ENCODE measurements at places on chromosomes 11 and 22.

- ATAC-seq: no peak
Measured at GRCh38 chr11:64742087-64742888, 1.7 kb downstream of the RASGRP2 start.

DNA sequence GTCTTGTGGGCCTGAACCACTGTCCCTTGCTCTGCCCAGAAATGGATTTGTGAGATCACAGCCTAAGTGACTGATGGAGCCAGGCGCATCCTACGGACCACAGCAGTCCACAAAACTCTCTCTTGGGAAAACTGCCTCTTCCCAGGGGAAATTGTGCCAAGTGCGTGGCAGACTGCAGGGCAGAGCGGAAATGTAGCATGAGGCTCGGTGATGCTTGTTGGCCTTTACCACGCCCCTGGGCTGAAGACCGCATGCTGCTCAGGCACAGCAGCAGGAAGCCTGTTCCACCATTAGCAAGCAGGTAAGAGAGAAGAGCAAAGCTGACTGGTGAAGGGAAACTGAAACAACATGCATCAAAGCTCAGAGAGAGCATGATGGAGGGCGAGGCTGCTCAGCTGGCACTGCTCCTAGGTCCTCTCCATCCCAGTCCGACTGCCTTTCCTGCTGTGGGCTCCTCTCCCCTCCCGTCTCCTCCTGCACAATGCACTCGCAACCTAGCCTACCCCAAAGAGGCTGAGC is 26.5 kb upstream of the SCARF2 start:
- no peak for ATAC-seq

- no peak for ATAC-seq
Measured at GRCh38 chr11:11860103-11860979, 18.6 kb downstream of the USP47 start.

- no peak for ATAC-seq
Measured at GRCh38 chr11:133070021-133070713, 462.1 kb downstream of the OPCML start.

- ATAC-seq: no peak
Measured at GRCh38 chr22:23622634-23623033, 9.5 kb downstream of the DRICH1 start.

DNA sequence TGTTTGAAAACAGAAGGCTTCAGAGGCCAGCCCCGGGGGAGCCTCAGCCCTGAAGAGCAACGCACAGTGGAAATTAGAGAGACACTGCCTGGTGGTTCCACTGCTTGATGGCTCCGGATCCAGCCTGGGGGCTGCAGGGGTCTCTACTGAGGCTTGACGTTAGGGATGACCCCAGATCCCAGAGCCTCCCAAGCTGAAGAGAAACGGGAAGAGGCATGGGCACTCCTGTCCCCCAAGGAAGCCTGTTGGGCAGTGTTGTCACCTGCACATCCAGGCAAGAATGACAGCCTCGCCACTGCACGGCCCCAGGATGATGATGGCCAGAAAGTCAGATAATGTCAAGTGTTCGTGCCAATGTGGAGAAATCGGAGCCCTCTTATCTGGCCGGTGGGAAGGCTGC is 56.8 kb upstream of the FGF3 start:
- ATAC-seq: no peak

DNA sequence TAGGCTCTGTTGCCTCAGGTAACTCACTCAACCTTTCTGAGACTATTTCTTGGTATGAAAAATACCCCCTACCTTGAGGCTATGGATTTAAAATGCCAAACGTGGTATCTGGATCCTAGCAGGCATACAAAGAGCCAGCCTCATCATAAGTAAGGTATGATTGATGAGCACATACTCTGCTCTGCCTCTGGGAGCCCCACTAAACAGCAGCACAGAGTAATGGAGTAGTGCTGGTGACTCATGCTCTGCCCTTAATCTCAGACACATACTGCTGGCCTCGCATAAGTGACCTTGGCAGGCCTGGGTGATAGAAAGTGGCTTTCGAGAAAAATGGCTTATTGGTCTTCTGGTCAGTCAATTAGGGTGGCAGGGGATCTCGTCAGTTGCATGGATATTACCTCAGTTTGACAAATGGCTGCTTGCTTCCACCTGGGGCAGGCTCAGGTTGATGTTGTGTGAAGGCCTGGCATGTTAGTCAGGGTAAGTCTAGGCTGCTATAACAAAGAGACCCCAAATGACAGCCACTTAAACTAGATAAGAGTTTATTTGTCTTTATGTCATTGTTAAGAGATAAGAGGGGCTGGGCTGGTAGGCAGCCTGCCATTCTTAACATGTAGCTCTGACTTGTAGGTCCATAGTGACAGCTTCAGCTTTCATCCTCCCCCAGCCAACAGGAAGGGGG is 15.2 kb upstream of the SLC6A5 start:
- no peak for ATAC-seq

DNA sequence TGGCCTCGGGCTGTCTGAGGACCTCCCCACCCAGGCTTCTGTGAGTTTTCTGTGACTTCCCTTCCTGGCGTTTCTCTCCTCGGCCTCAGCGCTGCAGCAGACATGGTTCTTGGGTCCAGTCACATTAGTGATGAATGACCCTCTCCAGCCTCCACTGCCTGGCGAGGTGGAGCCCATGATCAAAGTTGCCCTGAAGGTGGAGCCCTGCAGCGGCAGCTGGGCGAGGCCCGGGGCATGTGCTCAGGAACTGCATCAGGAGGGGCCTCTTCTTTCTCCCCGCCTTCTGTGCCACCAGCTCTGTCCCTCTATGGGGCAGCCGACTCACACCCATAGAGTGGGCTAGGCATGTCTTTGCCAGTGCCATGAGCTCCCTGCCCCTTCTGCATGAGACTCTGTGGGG is 1079.7 kb downstream of the TBC1D22A start:
- ATAC-seq: no peak

GRCh38 chr11:19290356-19290755 is 49.6 kb upstream of the E2F8 start:
- ATAC-seq: no peak

- no peak for ATAC-seq
Measured at GRCh38 chr11:32334822-32335221, 100.5 kb downstream of the WT1 start.

DNA sequence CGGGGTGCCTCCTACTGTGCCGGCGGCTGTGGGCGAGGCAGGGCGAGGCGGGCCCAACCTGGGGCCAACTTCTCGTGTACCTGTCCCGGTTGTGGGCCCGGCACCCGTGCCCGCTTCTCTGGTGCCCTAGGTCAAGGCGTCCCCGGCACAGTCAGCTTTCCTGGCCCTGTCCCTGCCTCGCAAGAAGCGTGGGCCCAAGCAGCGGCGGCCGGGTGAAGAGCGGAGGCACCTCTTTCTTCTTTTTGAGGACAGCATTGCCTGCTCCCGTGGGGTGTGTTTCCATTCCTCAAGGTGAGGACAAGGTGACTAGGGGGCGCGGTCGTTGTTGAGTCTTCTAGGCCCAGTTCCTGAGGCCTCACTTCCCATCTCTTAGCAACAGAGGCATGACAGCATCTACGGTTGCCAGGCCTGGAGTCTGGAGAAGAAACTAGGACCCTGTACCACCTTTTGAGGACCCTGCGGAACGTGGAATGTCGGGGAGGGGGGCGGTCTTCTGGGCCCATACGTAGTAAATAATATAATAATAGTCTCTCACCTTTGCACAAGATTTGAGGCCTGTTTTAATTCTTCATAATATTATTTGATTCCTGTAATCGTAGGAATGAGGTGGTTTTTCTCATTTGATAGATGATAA is 418 bp downstream of the ACO2 start:
- peak; percentile 61 for ATAC-seq

GRCh38 chr11:72079819-72080325 is 470 bp downstream of the NUMA1 start:
- peak; percentile 55 for ATAC-seq

GRCh38 chr22:22547692-22548300 is 11.3 kb downstream of the PRAME start:
- ATAC-seq: no peak

- ATAC-seq: no peak
Measured at GRCh38 chr22:24363243-24363642, 64.2 kb upstream of the ADORA2A start.

DNA sequence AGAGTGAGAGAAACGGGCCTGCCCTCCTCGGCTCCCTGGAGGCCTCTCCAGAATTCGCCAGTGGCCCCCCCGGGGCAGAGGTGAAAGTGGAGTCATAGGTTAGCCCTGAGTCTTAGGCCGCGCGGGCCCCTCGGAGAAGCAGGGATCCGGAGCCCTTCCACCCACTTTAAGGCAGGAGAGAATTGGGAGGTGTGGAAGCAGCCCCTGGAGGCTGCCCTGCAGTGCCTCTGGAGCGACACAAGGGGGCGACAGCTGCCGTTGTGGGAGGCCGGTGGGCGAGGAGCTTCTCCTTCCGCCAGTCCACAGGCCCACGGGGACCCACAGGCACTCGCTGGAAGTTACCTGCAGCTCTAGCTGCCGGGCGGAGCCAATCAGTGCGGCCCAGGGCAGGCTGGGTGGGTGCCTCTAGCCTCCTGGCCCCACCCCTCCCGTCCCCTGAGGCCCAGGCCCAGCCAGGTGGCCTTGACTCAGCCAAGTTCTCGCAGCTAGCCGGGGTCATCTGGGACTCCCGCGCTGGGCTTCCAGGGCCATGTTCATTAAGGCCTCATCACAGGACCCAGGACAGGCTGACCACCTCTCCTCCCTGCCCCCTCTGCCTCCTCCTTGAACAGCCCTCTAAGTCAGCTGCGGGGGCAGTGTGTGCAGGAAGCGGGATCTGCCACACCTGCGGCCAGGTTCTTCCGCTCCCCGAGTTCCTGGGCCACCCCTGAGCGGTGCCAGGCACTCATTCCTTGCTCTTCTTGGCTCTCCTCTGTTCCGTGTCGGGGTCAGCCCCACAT is 5.0 kb downstream of the DGKZ start:
- peak; percentile 65 for ATAC-seq

GRCh38 chr11:7516475-7516874 is 2.7 kb downstream of the PPFIBP2 start:
- ATAC-seq: no peak

- ATAC-seq: no peak
Measured at GRCh38 chr11:84962018-84962417, 665.1 kb downstream of the DLG2 start.

DNA sequence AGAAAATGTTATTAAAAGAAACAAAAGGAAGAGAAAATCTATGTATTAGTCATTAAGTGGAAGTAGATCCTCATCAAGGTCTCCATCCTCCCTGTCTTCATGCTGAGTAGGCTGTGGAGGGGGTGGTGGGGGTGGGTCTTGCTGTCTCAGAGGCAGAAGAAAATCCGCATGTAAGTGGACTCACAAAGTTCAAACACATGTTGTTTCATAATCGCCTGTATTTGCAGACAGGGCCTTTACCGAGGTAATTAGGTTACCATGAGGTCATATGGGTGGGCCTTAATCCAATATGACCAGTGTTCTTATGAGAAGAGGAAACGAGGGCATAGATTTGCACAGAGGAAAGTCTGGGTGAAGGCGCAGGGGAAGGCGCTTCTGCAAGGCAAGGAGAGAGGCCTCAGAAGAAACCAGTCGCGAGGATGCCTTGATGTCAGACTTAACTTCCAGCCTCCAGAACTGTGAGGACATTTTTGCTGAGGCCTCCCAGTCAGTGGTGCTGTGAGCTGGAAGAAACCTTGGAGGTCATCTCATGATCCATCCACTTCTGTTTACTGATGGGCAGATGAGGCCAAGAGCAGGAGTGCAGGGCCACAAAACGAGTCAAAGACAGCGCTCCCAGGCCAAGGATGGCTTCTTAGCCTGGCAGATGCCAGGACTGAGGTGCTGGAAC is 49.3 kb upstream of the THY1 start:
- ATAC-seq: no peak

GRCh38 chr22:38292694-38293093 is 19.9 kb upstream of the TMEM184B start:
- ATAC-seq: no peak

- ATAC-seq: peak; percentile 39
Measured at GRCh38 chr11:113240790-113241635, 73.4 kb upstream of the TTC12 start.

- no peak for ATAC-seq
Measured at GRCh38 chr22:34914846-34915245, 151.1 kb upstream of the ISX start.

DNA sequence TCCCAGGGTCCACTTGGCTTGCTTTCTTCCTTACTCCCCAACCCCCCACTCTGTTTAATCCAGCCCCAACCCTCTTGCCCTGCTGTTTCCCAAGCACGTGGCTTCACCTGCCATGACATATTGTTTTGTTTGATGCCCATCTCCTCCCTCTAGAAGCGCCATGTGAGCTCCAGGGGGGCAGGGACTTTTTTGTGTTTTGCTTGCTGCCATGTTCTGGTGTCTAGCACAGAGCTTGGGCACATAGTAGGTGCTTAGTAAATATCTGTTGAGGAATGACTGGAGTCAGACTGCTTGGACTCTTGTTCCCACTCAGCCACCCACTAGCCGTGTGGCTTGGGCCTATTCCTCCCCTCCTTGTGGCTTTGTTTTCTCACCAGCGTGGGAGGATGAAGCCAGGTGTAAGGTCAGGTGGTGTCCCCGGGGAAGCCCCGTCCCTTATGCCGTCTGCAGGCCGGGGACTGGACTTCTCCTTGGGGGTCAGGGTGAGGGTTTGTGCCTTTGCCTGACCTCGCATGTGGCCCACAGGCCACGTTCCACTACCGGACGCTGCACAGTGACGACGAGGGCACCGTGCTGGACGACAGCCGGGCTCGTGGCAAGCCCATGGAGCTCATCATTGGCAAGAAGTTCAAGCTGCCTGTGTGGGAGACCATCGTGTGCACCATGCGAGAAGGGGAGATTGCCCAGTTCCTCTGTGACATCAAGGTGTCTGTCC is 3.8 kb downstream of the AIP start:
- no peak for ATAC-seq

DNA sequence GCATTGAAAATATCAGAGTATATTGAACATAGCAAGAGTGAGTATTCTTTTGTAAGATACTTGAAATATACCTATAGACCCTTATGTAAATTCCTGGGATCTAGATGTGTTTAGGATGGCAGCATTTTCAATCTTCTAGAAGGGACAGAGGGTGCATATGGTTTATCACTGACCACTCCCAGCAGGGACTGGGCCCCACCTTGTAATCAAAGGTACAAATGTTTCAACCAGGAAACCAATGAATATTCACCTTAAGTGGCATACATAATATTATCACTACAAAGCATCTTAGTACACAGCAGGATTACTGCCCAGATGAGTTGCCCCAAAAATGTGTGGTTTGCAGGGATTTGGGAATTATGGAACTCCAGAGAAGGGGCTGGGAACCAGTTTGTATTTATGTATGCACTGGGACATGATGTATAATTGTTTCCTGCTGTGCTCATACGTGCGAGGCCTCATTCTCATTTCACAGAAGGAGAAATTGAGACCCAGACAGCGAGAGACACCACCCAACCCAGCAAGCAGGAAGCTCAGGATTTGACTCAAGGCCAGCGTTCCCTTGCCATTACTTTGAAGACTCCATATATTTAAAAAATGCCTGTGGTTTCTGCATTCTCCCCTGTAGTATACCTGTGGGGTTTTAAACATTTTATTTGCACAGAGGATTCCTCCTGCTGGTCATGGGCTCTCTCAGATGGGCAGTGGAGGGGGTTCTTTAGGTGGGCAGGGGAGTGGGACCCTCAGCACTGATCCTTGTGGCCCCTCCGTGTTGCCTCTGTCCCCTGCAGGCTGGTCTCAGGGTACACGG is 5.2 kb downstream of the APOL4 start:
- no peak for ATAC-seq
